Hematopoietic multipotent progenitor cell treated with erythropoietin and hydrocortisone succinate and interleukin-3 and kit ligand, for 17 days (in vitro differentiated cells): ENCODE measurements at places on chromosomes 4 and X.

DNA sequence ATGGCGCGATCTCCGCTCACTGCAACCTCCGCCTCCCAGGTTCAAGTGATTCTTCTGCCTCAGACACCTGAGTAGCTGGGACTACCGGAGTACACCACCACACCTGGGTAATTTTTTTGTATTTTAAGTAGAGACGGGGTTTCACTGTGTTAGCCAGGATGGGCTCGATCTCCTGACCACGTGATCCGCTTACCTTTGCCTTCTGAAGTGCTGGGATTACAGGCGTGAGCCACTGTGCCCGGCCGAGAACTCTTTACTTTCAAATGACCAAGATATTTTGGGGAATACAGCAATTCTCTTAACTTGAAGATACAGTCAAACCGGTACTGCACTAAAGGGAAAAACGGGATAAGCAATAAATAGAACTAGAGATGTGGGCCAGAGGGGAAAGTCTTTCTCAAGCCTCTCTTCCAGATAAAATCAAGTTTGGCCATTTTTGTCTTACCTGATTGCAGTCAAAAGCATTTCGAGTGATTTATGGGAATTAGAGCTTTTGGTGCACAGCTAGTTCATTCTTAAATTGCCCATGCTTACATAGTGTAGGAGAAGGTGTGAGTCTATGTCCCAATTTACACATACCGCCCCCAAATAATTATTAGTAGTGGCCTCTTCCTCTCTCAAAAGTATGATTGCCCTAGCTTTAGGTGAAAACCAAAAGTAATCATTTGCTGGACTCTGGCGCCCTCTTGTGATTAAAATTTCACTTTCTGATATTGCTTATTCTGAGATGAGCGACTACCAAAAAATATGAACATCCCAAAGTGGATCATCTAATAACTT is 53.2 kb upstream of the ABCG2 start:
- DNase-seq = peak; percentile 81

DNA sequence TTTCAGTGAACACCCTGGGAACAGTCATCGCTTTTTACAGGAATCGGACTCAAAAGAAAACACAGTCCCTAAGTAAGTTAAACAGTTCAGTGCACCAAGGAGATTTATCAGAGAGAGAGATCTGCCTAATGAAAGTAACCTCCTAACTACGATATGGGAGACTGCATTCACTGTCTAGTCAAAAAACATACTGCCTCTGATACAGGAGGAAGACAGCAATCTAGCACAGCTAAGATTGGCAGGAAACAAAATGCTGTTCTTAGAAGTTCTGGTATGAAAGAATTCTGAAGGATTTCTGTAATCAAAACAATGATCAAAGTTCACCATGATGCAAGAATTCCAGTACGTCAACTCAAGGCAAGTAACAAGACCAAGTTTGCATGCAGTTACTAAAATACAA is 92.8 kb downstream of the MAML3 start:
- DNase-seq = no peak

GRCh38 chr4:86450861-86451260 is 91.0 kb upstream of the MAPK10 start:
- DNase-seq = no peak

DNA sequence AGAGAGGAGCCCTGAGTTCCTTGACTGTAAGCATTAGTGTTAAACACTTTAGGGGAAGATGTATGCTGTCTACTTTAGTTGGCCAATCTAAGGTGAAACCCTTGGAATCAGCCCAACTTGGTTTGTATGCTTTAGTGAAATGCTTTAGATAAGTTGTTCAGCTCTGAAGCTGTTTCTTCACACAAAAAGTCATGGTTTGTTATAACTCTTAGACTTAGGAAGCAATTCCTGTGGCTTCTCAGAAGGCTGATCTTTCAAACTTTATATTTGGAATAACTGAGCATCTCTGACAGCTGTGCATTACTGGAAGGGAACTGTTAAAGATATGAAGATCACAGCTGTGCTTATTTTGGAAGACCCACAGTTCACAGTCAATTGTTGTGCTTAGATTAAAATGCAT is 714.1 kb downstream of the FAT4 start:
- DNase-seq = no peak

DNA sequence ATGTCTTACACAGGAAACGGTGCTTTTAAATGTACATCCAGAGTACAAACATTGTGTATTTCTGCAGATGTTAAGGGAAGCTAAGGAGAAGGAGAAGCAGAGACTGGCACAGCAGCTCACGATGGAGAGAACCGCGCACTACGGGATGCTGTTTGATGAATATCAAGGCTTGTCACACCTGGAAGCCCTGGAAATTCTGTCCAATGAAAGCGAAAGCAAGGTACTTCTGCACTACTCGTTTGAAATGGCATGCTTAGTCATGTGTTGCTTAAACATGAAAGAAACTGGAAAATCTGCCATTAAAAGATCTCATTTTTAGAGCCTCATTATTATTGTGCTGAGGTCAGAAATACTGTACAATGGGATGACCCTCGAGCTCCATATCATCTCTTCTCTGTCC is 47.2 kb downstream of the FAM114A1 start:
- DNase-seq = no peak

- no peak for DNase-seq
These were observed 28.4 kb downstream of the SMARCA1 start for GRCh38 chrX:129494887-129495286.

DNA sequence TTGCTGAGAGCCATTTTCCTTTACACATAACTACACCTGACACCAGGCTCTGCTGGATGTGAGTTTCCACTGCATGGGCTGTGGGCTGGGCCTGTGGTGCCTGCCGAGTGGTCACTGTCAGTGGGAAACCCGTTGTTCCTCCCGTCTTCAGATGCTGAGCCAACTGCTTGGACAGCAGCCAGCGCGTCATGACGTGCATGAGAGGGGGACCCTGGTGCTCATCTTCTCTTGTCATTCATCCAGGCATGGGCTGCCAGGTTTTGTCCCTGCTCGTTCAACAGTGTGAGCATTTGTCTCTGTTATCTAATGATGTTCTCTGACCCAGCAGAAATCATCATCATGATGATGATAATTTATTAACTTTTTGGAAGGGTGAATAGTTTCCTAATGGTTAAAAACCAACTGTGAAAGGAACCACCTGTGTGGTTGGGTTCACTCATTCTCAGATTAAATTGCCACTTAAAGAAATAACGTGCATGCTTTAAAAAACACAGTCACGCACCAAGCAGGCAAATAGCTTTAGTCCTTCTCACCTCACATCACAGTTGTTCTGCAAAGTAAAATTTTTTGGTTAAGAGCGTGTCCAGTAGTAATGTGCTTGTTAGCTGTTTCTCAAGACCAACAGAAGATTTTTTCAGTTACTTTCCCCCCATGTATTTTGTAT is 19.9 kb upstream of the CLDN34 start:
- DNase-seq = no peak

GRCh38 chr4:163166041-163166579 is 580 bp downstream of the NAF1 start:
- DNase-seq = peak; percentile 21

GRCh38 chr4:159027535-159027934 is 75.3 kb upstream of the RAPGEF2 start:
- no peak for DNase-seq

DNA sequence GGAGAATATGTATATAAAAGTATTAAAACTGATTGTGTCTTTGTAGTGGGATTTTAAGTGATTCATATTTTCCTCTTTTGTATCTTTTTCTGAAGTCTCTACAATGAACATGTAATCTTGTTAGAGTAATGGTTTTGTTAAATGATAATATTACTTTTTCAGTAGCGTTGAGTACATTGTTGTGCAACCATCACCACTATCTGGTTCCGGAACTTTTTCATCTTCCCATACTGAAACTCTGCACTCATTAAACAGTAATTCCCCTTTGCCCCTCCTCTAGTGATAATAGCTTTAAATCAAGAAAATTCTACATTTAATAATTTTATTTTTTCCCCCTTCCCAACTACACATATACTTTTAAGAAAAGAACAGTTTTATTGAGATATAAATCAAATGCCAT is 23.3 kb downstream of the SHROOM3 start:
- DNase-seq = no peak

- peak; percentile 10 for DNase-seq
These were observed 440.9 kb downstream of the INPP4B start for GRCh38 chr4:142405021-142405694.

GRCh38 chr4:107247738-107248137 is 211.6 kb upstream of the DKK2 start:
- DNase-seq = no peak

GRCh38 chrX:18793601-18794089 is 86.2 kb downstream of the PPEF1 start:
- DNase-seq = no peak

GRCh38 chrX:108122748-108123147 is 31.2 kb downstream of the ATG4A start:
- no peak for DNase-seq

DNA sequence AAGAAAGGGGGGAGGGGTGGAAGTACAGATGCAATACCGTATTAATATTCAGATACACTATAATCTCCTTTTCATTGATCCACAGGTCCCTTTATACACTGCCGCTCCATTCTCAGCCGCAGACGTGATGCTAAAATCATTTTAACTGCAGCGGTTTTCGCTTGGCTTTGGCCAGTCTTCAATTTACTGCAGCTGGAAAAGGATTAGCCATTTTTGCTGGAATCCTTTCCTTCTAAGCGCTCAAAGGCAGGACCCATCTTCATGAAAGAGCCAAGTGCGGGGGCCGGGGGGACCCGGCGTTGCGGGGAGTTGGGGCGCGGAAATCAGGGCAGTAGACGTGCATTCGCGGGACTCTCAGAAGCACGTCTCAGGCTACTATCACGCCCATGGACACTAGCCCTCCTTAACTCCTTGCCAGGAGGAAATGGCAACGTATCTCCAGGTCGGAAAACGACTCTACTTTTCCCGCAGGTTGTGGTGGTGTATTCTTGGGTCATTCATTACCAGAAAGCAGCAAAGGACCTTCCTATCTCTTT is 1.7 kb upstream of the PCDH10 start:
- DNase-seq = no peak

DNA sequence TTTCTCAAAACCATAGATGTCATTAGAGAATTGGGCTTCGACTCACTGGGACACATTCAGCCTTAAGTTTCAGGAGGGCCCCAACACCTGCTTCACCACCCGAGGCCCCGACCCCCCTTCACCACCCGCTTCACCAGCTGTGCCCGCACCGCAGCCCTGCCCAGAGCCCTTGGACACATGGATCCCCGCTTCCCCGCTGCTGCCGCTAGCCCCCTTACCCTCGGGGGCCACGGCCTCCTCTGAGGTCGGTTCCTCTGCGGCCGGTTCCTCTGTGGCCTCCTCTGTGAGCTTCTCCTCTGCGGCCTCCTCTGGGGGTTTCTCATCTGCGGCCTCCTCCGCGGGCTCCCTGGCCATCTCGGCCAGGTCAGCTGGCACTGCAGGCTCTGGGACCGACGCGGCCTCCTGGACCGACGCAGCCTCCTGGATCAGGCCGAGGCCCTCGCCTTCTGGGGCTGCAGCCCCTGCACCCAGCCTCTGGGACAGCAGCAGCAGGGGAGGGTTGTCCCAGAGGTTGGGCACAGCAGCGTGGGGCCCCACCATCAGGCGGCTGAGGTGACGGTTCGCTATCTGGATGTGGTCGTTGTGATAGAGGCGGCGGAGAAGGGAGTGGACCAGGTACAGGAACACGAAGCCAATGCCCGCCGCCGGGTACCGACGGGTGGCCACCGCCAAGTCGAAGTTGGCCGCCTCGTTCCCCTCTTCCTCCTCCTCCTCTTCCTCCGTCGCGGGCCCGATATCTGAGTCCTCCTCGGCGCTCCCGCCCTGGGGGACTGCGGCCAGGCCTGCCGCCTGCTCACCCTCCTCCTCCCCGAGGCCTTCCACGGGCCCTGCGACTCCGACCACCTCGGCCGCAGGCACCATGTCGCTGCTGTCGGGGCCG is 748 bp downstream of the CT47B1 start:
- no peak for DNase-seq

GRCh38 chrX:108735091-108735678 is 1.2 kb downstream of the IRS4 start:
- DNase-seq = no peak

GRCh38 chrX:102154218-102154860 is 1.4 kb downstream of the BEX5 start:
- no peak for DNase-seq

- peak; percentile 37 for DNase-seq
These were observed 893 bp downstream of the RLIM start for GRCh38 chrX:74613370-74614092.

- no peak for DNase-seq
These were observed 80.1 kb upstream of the STIM2 start for GRCh38 chr4:26780539-26780938.

- DNase-seq = no peak
These were observed 58.0 kb upstream of the FRMPD4 start for GRCh38 chrX:12080265-12080664.
